ENCODE measurements at places on chromosomes 7 and 10.

GRCh38 chr7:33412331-33412730, 283.0 kb downstream of the BBS9 start:
- no peak for DNase-seq

DNA sequence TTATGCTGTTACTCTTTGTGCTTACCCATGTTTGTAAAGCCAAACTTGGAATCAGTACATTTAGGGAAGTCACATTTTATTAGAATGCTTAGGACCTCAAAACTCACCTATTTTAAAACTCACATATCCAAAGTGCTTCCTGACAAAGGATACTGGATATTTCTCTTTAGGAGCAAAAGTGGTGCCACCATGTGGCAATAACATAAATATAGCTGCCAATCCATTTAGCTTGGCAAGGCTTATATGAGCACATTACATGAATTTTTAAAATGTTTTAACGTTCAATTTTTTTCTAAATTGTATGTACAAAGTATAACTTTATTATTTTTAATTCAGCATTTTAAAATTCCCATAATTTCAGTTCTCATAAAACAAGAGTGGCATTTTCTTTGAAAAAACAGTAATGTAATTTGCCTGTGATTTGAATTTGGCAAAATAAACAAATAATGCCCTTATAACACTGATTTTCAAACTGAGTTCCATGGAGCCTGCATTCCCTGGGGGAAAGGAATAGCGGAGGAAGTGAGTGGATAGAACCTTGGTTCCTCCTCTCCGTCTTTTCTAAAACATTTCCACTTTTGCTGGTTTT, 75.4 kb downstream of the HDAC9 start:
- DNase-seq: no peak

GRCh38 chr7:128829391-128830166, 627 bp upstream of the FLNC start:
- no peak for DNase-seq

DNA sequence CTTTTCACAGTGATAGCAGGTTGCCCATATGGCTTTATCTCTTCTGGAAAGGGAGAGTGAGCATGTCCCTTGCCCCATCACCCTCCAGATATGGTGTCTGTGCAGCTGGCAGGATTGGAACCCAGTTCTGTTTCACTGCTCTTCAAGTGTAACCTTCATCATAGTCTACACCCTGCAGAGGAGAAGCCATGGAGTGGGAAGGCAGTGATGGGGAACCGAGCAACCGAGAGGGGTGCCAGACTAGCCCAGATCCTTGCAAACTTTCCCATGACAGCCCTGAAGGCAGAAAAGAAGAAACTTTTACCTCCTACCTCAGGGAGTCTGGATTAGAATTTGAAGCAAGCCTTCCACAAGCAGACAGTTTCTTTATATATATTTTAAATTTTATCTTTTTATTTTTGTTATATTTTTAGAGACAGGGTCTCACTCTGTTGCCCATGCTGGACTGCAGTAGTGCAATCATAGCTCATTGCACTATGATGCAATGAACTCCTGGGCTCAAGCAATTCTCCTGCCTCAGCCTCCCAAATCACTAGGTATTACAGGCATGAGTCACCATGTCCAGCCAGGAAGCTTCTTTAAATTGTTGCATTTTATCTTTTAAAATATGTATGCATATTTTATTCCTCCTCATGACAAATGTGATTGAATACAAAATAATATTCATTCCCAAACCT, 133.3 kb downstream of the KCNMA1 start:
- no peak for DNase-seq

- no peak for DNase-seq
Observed at GRCh38 chr10:108360187-108360586, 1195.7 kb upstream of the SORCS1 start.

- no peak for DNase-seq
Observed at GRCh38 chr10:31820096-31820495, 108.5 kb downstream of the ARHGAP12 start.

DNA sequence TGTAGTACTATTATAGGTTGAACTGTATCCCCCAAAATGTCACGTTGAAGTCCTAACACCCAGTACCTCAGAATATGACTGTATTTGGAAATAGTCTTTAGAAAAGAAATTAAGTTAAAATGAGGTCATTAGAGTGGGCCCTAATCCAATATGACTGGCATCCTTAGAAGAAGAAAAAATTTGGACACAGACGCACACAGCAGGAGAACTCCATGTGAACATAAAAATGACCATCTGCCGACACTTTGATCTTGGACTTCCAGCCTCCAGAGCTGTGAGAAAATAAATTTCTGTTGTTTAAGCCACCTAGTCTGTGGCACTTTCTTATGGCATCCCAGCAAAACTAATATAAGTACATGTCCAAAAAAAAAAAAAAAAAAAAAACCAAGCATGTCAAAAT, 225.8 kb downstream of the PARD3 start:
- DNase-seq: no peak

GRCh38 chr7:2873146-2873545, 29.0 kb upstream of the GNA12 start:
- no peak for DNase-seq

DNA sequence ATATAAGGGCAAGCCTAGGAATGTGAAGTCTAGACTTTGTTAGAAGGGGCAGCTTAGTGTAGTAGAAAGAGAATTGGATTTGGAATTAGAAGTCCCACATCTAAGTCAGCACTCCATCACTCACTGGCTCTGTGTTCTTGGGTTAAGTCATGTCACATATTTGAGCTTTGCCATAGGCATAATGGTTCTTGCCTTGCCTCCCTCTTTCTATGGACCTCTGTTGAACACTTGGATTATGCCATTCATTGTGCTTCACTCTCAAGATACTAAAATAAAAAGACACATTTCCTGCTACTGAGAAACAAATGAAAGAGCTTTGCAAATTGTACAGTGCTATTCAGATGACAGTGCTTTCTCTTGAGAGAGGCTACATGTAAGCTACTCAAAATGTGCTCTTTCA, 35.9 kb downstream of the SEC23IP start:
- DNase-seq: no peak

DNA sequence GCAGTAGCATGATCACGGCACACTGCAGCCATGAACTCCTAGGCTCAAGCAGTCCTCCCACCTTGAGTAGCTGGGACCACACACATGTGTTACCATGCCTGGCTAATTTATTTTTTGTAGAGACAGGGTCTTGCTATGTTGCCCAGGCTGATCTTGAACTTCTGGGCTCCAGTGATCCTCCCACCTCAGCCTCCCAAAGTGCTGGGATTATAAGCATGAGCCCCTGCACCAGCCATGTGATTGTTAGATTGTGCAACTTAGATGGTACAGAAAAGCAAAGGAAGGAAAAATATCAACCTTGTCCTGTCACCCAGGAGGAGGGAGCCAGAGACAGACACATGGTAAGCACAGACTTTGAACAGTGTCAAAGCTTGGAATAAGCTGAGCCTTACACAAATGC, 73.5 kb downstream of the CCNY start:
- DNase-seq: no peak
